Mononuclear cell (primary cell): ENCODE measurements at places on chromosomes 6 and 20. TPM values are rescaled to one million over a fixed set of nuclear protein-coding genes. Genes with fewer than 3 reads are reported as not detected.

PRKN gene
- total RNA-seq: 6.1 TPM

TNXB gene
- 2.8 TPM for total RNA-seq

CTCFL gene
- total RNA-seq: not detected

ENPP3 gene
- 0.73 TPM for total RNA-seq

TNF gene
- 230 TPM for total RNA-seq

GNAS-AS1 gene
- total RNA-seq: 0.10 TPM

VWA7 gene
- 0.31 TPM for total RNA-seq

RIPOR3 gene
- 0.42 TPM for total RNA-seq

IL17A gene
- total RNA-seq: not detected

ROMO1 gene
- 26.1 TPM for total RNA-seq

COX7A2 gene
- 85.2 TPM for total RNA-seq

SRSF12 gene
- total RNA-seq: not detected

THBS2 gene
- total RNA-seq: under 0.01 TPM

TBXT gene
- not detected for total RNA-seq

SPAG4 gene
- 5.9 TPM for total RNA-seq

VSTM2L gene
- not detected for total RNA-seq

NR2E1 gene
- not detected for total RNA-seq

FAM217A gene
- not detected for total RNA-seq

ENPP1 gene
- total RNA-seq: 0.21 TPM

CDSN gene
- total RNA-seq: not detected

PPIL6 gene
- 1.9 TPM for total RNA-seq

ZNF184 gene
- total RNA-seq: 16.0 TPM

HLA-DOA gene
- 16.2 TPM for total RNA-seq

TULP1 gene
- not detected for total RNA-seq

TCFL5 gene
- total RNA-seq: 3.8 TPM

GJA1 gene
- 0.31 TPM for total RNA-seq

PREX1 gene
- total RNA-seq: 128 TPM

TTBK1 gene
- under 0.01 TPM for total RNA-seq

SPINT3 gene
- not detected for total RNA-seq

BPIFA1 gene
- not detected for total RNA-seq

NKX2-4 gene
- not detected for total RNA-seq

NT5E gene
- 6.7 TPM for total RNA-seq

TUBB2B gene
- 0.84 TPM for total RNA-seq

ANKRD6 gene
- 1.8 TPM for total RNA-seq

HLA-DMB gene
- 67.8 TPM for total RNA-seq

WFDC5 gene
- not detected for total RNA-seq

MYB gene
- 4.8 TPM for total RNA-seq

CHRNA4 gene
- not detected for total RNA-seq

SASH1 gene
- total RNA-seq: 1.7 TPM

MRPS18A gene
- 29.5 TPM for total RNA-seq

LY6G6D gene
- 1.0 TPM for total RNA-seq

AKAP7 gene
- 21.0 TPM for total RNA-seq

SLC13A3 gene
- total RNA-seq: 0.10 TPM

PSORS1C1 gene
- not detected for total RNA-seq

LEMD2 gene
- total RNA-seq: 80.2 TPM

PDE7B gene
- total RNA-seq: 0.42 TPM

CLPSL1 gene
- total RNA-seq: not detected

RAB22A gene
- total RNA-seq: 11.0 TPM

CTAGE9 gene
- not detected for total RNA-seq
